ENCODE measurements at places on chromosomes 1 and 21.
A peak's percentile ranks its signal among the peaks of the same experiment; 100 is the strongest.

DNA sequence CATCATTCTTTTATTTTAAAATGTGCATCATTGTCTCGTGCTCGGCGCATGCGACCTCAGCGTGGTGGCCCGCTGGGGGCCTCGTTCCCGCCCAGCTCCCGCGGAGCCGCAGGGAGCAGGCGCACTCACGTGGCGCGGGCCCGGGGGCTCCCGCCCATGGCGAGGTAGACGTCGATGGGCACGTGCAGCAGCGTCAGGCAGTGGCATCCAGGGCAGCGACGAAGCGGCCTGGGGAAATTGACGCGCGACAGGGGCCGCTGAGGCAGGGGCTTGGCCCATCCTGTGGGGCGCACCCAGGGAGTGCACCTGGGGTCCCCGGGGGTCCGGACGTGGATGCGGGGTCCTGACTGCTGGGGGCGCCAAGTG is 994 bp downstream of the FAM229A start:
- DNase-seq: no peak
- H3K36me3 ChIP-seq: no peaks in the 10 kb centered on the region
- H3K4me3 ChIP-seq: no peak overlapping the region
- H3K27me3 ChIP-seq: no peaks in the 10 kb centered on the region
- no peak overlapping the region for H3K27ac ChIP-seq
- peaks cover 7% of the 10 kb centered on the region for H3K4me1 ChIP-seq

GRCh38 chr1:156052862-156053767 is 483 bp downstream of the UBQLN4 start:
- DNase-seq: peak; percentile 63
- peak overlapping the region; percentile 54 for H3K4me3 ChIP-seq
- peak overlapping the region; percentile 82 for H3K27ac ChIP-seq
- peaks cover 17% of the 10 kb centered on the region for H3K4me1 ChIP-seq
- H3K27me3 ChIP-seq: no peaks in the 10 kb centered on the region

GRCh38 chr1:28926629-28927265 is 12.4 kb downstream of the EPB41 start:
- DNase-seq: peak; percentile 80
- peak overlapping the region; percentile 69 for H3K27ac ChIP-seq
- H3K36me3 ChIP-seq: no peaks in the 10 kb centered on the region
- H3K4me3 ChIP-seq: peak overlapping the region; percentile 24
- no peaks in the 10 kb centered on the region for H3K27me3 ChIP-seq

GRCh38 chr21:29374481-29374880 is 75.8 kb downstream of the BACH1 start:
- H3K27me3 ChIP-seq: no peaks in the 10 kb centered on the region
- H3K27ac ChIP-seq: no peak overlapping the region
- peaks cover 9% of the 10 kb centered on the region for H3K4me1 ChIP-seq
- no peaks in the 10 kb centered on the region for H3K36me3 ChIP-seq

- peaks cover 82% of the 10 kb centered on the region for H3K4me1 ChIP-seq
- peak overlapping the region; percentile 86 for H3K27ac ChIP-seq
- DNase-seq: peak; percentile 65
Measured at GRCh38 chr1:226697151-226697928, 41.7 kb downstream of the ITPKB start.

- H3K27me3 ChIP-seq: no peaks in the 10 kb centered on the region
- H3K4me1 ChIP-seq: no peaks in the 10 kb centered on the region
- DNase-seq: no peak
- H3K27ac ChIP-seq: no peak overlapping the region
- no peaks in the 10 kb centered on the region for H3K36me3 ChIP-seq
Measured at GRCh38 chr1:201632364-201632952, 93.5 kb downstream of the NAV1 start.

- DNase-seq: no peak
- no peaks in the 10 kb centered on the region for H3K36me3 ChIP-seq
Measured at GRCh38 chr1:188489336-188490112, 1660.8 kb downstream of the PLA2G4A start.

- H3K27me3 ChIP-seq: no peaks in the 10 kb centered on the region
- no peak overlapping the region for H3K4me3 ChIP-seq
- H3K36me3 ChIP-seq: no peaks in the 10 kb centered on the region
- no peaks in the 10 kb centered on the region for H3K4me1 ChIP-seq
- DNase-seq: no peak
Measured at GRCh38 chr21:23541571-23541970, 2065.7 kb downstream of the MRPL39 start.

- H3K27me3 ChIP-seq: no peaks in the 10 kb centered on the region
- H3K27ac ChIP-seq: no peak overlapping the region
- H3K4me3 ChIP-seq: no peak overlapping the region
- DNase-seq: no peak
- H3K4me1 ChIP-seq: no peaks in the 10 kb centered on the region
Measured at GRCh38 chr21:26153758-26154157, 16.8 kb downstream of the APP start.

DNA sequence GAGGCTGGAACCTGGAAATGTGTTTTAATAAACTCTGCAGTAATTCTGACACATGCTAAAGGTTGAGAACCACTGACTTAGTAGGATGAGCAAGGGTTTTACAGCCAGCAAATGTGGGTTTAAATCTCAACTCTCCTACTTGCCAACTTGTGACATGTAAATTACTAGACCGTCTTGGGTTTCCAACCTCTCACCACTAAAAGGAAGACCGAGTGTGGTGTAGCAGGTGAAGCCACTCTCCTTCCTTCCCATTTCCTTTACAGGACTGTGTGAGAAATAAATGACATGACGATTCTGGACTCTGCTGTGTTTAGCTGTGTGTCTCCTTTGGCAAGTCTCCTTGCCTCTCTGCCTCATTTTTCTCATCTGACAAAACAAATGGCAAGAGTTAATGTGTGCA is 49.5 kb upstream of the DNAJC6 start:
- no peak overlapping the region for H3K27ac ChIP-seq
- H3K4me3 ChIP-seq: no peak overlapping the region
- H3K36me3 ChIP-seq: no peaks in the 10 kb centered on the region
- H3K27me3 ChIP-seq: no peaks in the 10 kb centered on the region
- DNase-seq: no peak

- H3K27ac ChIP-seq: no peak overlapping the region
- no peaks in the 10 kb centered on the region for H3K36me3 ChIP-seq
- H3K4me1 ChIP-seq: no peaks in the 10 kb centered on the region
- H3K4me3 ChIP-seq: no peak overlapping the region
- no peaks in the 10 kb centered on the region for H3K27me3 ChIP-seq
Measured at GRCh38 chr1:162387226-162388082, 5.9 kb downstream of the C1orf226 start.

- no peaks in the 10 kb centered on the region for H3K27me3 ChIP-seq
- no peak overlapping the region for H3K27ac ChIP-seq
- H3K4me3 ChIP-seq: no peak overlapping the region
- DNase-seq: no peak
Measured at GRCh38 chr21:24197132-24197643, 1410.1 kb downstream of the MRPL39 start.

All from naive thymus-derived CD4-positive, alpha-beta T cell (primary cell).